ENCODE measurements at places on chromosomes 4 and X. TPM values are rescaled to one million over a fixed set of nuclear protein-coding genes. Genes with fewer than 3 reads are reported as not detected.

GRCh38 chr4:156538651-156539257 lies 432.8 kb downstream of the PDGFC start:
- no peak for DNase-seq

Gene DGKK
- not detected for polyA plus RNA-seq

- DNase-seq = no peak
Measured at GRCh38 chr4:82217986-82218715, 155.6 kb downstream of the HNRNPD start.

- DNase-seq = no peak
Measured at GRCh38 chr4:188839704-188840103, 700.5 kb downstream of the TRIML1 start.

DNA sequence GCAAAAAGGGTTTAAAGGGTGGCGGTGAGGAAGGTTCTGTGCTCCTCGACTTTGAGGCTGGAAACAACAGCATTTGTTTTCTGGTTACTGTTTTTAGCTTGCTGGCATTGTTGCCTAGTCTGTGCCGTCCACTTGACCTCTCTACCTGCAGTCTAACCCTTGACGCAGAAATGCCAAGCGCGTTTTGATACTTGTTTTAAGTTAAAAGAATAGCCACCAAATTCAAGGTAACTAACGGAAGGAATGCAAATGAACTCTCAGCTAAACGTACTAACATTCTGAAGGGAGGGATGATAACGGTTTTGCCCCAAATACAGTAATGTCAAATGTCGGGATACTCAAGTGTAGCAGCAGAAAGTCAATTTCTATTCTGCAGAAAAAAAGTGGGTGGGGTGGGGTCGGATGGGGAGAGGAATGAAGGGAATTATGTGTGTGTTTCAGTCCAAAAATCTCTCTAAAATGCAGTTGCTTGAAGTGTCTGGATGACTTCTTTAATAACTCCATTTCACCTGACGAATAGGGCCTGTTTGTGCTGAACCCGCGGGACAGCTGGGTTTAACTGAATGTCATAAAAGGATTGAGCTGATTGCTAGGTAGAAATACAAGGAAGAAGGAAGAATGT lies 3.4 kb upstream of the NKX6-1 start:
- no peak for DNase-seq

GRCh38 chr4:166198041-166198440 lies 325.0 kb downstream of the TLL1 start:
- no peak for DNase-seq

Gene TMEM154
- polyA plus RNA-seq = 0.68 TPM

- DNase-seq = no peak
Measured at GRCh38 chr4:10998846-10999245, 314.3 kb upstream of the CLNK start.

Gene COL4A6
- polyA plus RNA-seq = 1.7 TPM

DNA sequence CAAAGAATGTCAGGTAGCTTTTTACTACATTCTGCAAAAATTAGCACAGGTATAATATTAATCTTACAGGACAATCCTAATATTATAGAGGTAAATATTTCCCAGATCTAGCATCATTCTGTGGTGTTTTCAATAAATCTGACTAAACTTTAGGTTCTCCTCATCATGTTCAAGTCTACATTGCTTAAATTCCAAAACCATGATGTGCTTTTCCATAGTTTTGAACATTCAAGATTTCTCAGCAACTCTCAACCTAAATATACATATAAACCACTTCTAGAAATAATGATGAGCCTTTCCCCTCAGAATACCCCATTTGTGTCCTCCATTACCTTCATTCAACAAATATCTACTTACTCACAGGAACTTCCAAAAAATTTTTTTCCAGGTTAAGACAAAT lies 23.1 kb downstream of the EIF4E start:
- DNase-seq = no peak

DNA sequence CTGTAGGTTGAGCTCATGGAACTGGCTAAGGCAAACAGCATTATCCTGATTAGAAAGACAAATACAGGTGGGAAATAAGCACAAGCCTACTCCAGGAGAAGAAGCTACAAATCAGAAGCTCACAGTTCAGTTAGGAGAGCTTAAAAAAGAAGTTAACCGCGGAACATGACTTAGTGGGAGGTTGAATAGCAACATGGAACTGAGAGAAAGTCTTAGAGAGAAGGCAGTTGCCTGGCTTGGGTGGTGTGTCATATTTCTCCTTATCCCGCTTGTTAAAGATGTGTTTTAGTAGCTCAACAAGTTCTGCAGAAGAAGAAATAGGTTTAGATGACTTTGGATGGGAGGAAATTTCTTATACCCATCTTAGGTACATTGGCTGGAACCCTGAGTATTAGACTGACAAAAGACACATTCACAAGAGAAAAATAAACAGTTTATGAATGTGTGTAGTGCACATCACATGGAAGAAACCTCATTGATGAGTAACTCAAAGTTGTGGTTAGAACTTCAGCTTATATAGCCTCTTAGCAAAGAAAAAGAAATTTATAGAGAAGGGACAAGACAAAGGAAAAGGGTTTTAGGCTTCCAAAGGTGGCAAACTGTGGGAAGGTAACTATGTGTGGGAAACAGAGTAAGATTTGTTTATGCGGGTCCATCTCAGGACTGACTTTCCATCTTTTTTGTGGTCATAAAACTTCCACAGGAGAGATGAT lies 37.4 kb upstream of the RXFP1 start:
- no peak for DNase-seq

Gene NLGN3
- 2.9 TPM for polyA plus RNA-seq

GRCh38 chr4:73315091-73315490 lies 56.5 kb upstream of the ANKRD17 start:
- no peak for DNase-seq

- DNase-seq = no peak
Measured at GRCh38 chrX:10508891-10509290, 111.5 kb downstream of the MID1 start.

GRCh38 chr4:3339577-3339976 lies 46.8 kb downstream of the RGS12 start:
- no peak for DNase-seq

Gene USP51
- 3.5 TPM for polyA plus RNA-seq

DNA sequence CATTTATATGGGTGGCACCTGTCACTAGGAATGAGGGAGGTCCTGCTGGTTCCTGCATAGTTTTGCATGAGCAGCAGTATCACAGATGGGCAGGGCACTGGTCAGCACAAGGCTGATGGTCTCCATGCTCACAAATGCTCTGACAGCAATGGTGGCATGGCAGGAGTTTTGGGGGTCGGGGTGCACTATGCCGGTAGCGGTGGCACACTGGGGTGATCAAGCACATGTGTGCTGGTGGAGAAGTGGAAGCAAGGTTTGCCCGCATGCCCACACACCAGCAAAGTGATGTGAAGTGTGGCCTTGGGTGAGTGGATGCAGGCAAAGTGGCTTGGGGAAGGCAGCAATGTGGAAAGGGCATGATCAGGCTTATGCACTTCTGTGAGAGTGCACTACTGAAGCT lies 60.5 kb upstream of the MAGEE1 start:
- DNase-seq = no peak

GRCh38 chrX:70398899-70399298 lies 24.2 kb upstream of the GDPD2 start:
- DNase-seq = no peak

Gene ARX
- 5.7 TPM for polyA plus RNA-seq

DNA sequence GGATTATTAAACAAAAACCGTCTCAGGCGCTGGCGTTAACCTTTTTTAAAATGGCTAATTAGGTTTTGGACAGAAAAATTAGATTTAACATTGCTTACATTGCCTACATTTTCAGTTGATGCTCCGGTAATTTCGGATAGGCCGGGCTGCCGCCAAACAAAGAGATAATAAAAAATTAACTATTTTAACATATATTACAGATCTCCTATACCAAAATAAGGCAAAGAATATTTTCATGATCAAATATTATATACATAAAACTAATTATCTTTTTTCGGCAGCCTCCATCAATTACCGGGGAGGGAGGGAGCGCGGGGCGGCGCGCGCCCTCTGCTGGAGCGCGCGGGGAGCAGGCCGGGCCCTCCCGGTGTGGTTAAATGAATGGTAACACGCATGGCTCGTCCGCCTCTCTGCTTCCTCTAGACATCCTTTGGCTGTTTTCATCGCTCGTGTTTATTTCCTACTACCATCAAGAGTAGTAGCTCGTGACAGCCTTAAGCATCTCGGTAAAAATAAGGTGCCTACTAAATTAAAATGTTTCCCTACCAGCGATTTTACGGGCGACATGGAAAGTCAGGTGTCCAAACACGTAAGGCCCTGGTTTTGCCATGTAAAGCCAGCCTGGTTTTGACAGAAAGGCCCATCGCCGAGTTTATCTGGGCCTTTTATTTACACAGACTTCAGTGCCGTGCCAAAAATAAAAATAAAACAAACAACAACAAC lies 52.4 kb upstream of the TMEM33 start:
- no peak for DNase-seq

Gene TBX22
- 0.09 TPM for polyA plus RNA-seq

Gene PABPC4L
- 7.2 TPM for polyA plus RNA-seq

Gene MAGEA2B
- polyA plus RNA-seq = not detected

Gene CLGN
- polyA plus RNA-seq = 2.6 TPM

Gene RADX
- 2.0 TPM for polyA plus RNA-seq

- DNase-seq = no peak
Measured at GRCh38 chrX:134171661-134172587, 65.1 kb upstream of the CCDC160 start.

Gene UNC5C
- polyA plus RNA-seq = 0.46 TPM

DNA sequence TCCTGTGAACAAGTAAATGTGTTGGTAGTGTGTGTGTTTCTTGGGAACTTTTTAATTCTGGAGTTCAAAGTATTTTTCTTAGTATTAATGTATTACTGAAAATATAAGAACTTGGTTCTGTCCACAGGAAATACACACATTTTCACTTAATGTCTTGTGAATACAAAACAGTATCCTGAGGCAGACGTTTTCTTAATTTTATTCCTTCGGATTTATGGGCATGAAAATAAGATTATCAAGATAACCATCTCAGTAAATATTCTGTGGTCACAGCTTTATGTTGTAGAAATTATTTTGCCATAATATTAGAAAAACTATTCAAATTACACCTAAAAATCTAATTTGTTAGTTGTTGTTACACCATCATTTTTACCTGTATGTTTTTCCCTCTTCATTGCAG lies 29.8 kb downstream of the NFKB1 start:
- no peak for DNase-seq

DNA sequence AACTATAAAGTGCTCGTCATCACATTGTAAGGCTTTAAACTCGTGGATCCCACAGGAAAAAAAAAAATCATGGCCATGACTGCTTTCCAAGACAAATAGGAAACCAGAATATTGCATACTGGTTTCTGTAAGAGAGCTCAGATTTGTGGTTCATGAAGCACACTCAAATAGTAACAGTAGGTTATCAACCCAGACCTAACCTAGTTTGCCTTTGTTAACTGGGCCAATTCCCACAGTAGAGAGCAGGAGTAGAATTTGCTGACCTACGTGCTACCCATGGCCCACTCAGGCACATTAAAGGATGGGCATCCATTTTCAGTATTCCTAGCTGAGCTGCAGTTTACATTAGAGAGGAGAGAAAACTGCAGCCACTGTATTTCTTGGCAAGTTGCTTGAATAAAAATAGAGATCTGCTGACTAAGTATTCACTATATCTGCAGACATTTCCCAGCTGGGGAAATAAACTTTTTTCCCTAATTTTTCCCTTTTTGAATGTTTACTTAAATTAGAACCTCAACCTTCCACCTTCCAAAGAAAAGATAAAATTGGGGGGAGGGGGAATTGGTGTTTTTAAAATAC lies 218.5 kb downstream of the SPANXN3 start:
- no peak for DNase-seq

Gene GABRE
- 51.0 TPM for polyA plus RNA-seq
